ENCODE measurements at places on chromosomes 16 and 17. TPM values are rescaled to one million over a fixed set of nuclear protein-coding genes. Genes with fewer than 3 reads are reported as not detected.

Gene AOC3
- total RNA-seq, result 528 TPM

Gene TMEM235
- total RNA-seq, result not detected

Gene MPP3
- total RNA-seq, result 22.3 TPM

Gene SULT1A3
- 9.4 TPM for total RNA-seq

Gene HNF1B
- not detected for total RNA-seq

Gene AURKB
- total RNA-seq, result not detected

Gene ZNF263
- 25.9 TPM for total RNA-seq

Gene CDK5R1
- total RNA-seq, result 1.8 TPM

Gene SOCS1
- 35.0 TPM for total RNA-seq

DNA sequence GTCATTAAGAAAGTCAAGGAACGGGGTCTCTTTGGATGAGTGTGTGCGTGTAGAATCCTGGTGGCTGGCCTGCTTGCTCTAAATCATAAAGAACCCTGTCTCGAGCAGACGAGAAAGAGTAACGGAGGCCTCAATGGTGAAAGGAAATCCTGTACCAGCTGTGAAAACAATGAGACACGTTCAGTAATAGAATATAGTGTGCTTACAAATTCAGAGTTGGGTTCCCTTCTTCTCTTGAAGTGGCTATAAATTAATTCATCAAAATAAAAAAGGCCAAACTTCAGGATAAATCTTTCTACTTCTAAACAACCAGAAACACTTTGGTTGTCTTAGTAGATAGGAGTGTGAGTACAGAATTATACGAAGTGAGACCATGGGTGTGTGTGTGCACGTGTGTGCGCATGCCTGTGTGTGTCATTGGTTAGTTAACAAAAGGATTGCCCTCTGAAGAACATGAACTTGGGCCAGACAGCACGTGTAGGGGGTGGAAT is 48.5 kb downstream of the WWOX start:
- DNase-seq, result no peak

DNA sequence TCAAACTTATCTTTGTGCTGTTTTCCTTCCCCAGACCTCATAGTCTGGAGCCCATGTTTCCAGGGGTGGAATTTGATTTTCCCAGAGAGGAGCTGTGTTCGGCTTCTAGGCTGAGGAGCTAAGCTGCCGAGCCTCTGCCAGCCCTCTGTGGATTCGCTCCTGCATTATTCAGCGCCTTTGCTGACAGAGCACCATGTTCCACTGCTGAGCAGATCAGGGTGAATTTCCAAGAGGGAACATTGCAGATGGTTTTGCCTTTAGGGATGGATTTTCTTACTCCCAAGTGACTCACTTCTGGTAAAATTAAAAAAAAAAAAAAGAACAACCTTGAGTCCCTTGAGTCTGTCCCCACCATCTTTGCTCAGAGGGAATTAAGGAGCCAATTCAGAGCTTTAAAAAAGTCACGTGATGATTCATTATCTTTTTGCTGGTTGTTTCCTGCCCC is 229.5 kb downstream of the PRKCA start:
- no peak for DNase-seq

DNA sequence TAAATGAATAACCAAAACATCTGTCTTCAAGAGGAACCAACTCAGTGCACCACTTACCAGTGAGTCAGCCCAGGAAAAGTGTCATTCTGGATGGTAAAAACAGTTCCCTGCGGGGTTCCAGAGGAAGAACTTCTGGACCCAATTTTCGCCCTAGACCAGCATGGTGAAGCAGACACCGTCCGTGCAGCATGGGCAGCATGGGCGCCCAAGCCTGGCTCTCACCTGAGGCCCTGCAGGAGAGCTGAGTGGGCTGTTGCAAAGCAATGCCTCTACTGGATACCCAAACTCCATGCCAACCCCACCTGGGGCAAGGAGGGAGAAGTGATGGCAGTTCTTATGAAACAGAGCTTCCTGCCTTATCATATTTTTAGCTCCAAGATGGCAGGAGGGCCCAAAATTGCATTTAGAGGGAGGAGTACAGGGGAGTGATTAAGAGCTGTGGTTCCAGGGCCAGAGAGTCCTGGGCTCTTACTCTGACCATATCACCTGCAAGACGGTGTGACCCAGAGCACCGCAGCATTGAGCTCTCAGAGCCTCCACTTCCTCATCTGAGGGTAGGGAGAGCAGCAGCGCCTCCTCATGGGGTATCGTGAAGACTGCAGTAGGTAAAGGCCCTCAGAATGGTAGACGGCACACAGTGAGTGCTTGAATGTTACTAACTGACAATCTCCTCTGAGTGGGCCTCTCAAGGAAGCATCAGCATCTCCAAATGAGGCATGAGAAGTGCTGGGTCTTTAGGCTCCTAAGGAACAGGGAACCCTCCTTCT is 16.6 kb upstream of the INPP5K start:
- DNase-seq, result no peak

GRCh38 chr16:87231911-87232310 is 85.3 kb downstream of the C16orf95 start:
- no peak for DNase-seq
